ENCODE measurements at places on chromosomes 5 and 9.

DNA sequence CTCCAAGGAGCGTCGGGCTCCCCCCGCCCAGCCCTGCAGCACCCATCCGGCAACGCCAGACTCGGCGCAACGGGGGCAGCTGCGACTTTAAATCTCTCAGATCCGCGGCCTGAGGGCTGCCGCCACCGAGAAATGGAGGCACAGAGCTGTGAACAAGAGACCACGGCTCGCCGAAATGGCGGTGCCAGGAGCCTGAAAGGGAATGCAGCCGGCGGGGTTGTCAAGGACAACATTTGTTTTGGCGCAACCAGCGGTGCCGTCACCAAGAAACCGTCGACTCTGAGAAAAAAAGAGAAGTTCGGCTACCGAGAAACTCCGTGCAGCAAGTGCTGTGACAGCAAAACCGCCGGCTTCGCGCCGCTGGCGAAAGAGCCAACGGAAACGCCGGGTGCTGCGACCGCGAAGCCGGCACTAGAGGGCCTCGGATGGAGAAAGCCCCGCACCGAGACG is 2.1 kb upstream of the ANXA2R start:
- peak; percentile 83 for DNase-seq

DNA sequence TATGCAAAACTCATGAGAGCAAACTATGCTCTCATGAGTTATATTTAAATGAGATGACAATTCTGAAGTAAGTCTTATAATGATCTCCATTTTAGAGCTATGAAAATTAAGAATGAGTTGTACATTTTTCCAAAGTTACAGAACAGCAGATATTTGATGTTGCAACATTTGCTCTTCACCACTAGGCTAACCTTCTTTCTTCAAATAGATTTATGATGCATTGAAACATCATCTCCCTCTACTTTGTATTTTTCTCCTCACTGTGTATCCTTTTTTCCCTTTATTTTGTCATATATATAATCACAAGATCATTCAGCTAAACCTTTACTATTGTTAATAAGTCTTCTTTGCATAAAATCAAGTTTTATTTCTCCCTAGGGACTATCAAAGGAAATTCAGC is 497.7 kb upstream of the TYRP1 start:
- no peak for DNase-seq

GRCh38 chr9:28956116-28956880 is 1383.0 kb upstream of the C9orf72 start:
- DNase-seq: no peak

DNA sequence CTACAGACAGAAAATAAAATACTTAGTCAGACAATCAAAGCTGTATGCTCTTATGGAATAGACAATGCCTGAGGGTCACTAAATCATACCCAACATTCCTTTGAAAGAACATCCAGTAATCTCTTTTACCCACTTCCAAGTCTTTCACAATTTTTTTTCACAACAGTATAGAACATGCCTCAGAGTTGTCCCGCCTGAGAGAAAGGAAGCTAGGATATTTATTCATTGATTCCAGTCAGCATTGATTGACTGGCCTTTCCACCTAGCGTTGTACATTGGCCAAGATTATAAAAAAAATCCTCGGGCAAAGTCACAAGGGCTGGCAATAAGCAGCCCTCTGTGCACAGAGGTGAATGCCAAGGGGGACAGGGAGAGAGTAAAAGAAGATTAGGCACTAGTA is 318.1 kb upstream of the PIK3R1 start:
- DNase-seq: no peak

DNA sequence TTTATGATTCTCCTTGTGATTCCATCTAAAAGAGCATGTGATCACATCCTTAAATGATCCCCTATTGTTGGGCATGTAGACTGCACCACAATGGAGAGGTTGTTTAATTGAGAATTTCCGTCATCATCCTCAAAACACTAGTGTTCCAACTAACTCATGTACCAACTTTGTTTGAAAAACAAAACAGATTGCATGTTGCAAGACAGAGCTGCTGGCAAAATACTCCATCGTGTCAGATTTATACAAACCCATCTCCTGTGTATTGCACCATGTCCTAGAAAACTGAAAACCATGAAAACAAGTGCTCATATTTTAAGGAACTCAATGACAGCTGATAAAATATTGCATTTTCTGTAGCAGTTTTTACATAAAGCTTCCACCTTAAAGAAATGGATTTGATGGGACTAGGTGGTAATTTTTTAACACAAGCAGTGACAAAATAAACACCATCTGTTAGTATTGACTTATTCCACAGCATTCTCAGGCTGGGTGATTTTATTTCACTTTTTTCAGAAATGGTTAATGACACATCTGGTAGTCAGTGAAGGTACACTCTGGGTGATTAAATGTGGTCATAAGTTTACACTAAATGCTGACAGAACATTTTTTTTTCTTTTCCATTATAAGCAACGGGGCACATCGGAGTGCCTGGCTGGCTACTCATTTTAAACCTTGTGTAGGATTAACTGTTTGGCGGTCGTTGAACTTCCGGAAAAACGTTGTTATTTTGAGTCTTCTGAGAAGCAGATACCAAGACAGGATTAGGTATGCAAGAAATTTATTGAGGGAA is 602.9 kb upstream of the WWC1 start:
- DNase-seq: no peak

- no peak for DNase-seq
Observed at GRCh38 chr5:104139840-104140239, 577.3 kb upstream of the NUDT12 start.

GRCh38 chr5:131818001-131818724 is 21.3 kb upstream of the FNIP1 start:
- no peak for DNase-seq

DNA sequence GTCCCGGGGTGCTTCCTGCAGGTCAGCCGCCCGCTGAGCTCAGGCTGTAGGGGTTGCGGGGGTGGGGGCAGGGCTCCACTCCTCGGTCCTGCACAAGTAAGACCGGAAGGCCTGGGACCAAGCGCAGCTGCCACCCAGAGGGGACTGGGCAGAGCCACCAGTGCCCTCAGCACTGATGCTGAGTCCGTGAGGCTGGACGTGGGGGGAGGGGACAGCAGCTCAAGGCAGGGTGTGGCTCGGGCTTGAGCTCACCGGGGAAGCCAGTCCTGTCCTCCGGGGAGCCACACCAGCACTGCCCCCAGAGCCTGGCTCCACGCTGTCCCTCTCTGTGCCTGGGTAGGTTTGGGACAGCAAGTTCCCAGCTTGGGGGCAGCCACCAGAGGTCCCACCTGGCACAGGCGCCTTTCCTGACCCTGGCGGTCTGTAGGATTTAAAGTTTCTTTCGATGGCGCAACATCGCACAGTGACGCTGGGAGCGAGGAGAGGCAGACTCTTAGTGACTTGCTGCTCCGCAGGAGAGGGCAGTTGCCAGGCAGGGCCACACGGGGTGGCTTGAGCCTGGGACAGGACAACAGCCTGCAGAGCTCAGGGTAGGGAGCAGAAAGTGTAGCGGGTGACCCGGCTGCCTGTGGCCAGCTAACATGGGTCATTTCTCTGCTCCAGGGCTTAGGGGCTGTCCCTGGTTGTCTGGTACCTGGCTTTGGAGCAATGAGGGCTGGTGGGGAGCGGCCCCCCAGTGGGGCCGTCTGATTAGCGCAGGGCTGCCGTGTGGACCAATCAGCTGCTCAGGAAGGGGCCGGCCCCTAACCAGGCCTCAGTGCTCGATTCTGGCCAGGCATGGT is 5.7 kb downstream of the LCN1 start:
- no peak for DNase-seq

DNA sequence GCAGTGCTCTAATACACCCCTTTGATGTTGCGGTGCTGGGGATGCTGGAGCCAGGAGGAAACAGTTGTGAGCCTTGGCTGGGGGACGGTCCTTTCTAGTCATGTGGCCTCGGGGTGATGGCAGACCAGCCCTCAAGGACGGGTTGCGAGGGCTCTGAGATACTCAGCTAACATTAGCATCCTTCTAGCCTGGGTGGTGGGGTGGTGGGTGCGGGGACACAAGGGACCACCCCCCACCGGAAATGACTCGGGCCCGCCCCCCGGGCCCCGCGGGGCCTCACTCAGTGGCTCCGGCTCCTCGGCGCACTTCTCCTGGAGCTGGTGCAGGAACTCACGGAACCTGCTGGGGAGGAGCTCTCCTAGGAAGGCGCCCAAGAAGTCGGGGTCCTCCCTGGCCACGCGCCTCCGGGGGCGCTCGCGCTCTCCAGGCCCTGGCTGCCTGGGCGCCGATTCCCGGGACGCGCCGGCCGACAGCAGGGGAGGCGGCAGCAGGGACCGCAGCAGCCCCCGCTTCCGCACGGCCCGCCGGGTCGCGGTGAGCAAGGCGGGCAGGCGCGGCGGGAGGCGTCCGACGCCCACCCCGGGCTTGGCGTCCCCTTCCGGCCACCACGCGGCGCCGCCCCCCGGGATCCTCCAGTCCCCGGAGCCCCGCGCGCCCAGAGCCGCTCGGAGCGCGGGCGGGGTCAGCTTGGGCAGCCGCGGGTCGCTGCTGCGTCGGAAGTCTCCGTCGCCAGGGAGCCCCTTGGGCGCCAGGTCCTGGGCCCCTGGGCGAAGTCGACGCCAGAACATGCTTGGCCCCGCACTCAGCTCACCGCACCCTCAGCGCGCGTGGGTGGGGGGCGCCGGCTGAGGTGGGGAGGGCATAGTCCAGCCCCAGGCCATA is 873 bp downstream of the C9orf50 start:
- no peak for DNase-seq

DNA sequence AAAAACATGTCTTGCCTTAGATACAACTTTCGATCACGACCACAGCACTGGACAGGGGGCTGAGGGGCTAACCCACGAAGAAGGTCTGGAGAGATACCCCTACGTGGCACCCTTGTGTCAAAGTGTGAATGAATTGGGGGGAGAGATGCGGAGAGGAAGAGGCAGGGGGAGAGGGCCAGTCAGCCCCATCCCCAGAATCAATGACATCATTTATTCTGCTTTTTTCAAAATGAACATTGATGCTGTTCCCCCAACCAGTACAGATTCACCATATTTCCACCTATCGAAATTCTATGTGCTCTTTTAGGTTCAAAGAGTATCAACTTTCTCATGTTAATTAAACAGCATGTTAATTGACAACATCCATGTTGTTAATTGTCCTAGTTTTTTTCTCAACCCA is 32.4 kb downstream of the DAP start:
- DNase-seq: no peak

DNA sequence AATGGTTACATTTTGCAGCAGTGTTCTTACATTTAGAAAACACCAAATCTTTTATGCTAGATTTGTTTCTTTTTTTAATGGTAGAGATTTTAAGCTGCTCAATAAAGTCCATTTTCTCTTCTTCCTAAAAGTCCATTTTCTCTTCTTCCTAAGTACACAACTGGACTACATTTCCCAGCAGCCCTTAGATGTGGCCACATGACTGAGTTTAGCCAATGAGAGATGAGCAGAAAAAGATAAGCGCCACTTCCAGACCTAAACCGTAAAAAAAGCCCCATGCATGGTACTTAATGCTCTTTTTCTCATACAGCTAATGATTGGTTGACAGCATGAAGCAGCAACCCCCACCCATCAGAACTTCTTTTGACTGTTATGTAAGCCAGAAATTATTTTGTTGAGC is 206.7 kb downstream of the FAM114A2 start:
- DNase-seq: no peak

DNA sequence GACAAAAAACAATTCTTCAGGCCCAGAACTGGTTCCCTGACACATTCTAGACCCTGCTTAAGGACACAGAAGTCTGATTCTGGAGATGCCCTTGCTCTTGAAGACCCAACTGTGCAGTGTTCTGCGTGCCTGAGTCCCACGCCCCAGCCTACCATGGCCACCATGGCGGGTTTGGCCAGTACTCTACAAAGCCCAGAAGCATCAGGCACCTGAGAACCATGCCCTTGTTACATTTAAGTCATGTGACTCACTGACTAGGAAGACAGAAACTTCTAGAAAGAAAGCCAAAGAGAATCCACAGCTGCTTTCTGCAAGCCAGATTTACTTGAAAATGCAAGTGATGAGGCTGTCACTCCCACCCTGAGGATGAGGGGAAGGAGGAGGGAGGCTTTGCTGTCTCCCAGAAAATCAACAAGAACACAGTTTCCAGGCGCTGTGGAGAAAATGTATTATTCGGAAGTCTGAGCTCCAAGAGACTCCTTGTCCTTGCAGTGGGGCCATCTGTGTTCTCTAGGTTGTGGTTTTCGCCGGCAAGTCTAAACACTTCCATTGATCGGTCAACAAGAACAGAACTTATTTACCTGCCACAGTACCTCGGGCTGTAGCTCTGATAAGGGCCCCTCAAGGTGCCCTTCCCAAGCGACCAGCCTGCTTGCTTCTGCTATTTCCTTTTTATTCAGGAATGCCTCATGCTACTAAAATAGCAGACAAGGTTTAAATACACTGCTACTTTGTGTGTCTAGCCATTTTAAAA is 81.3 kb upstream of the DMRT1 start:
- DNase-seq: no peak

- DNase-seq: no peak
Observed at GRCh38 chr5:111834926-111835599, 78.1 kb upstream of the NREP start.

GRCh38 chr9:114497236-114497635 is 8.0 kb downstream of the WHRN start:
- DNase-seq: no peak

- DNase-seq: no peak
Observed at GRCh38 chr5:56290378-56291078, 57.4 kb upstream of the ANKRD55 start.

DNA sequence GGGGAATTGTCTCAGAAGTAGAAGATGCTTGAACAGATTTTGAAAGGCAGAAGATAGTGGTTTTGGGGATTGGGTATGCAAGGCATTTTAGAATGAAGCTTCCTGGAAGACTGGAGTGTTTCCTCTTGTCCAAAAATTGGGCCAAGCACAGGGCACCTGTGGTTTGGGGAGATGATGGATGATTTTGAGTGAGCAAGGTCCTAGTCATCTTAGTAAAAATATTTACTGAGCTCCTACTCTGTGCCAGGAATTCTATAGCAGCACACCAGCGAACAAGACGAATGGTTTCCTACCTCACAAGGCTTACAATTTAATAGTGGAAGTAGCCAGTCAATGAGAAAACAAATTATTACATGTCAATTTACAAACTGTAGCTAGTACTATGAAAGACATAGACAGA is 484.4 kb upstream of the KIF2A start:
- no peak for DNase-seq

DNA sequence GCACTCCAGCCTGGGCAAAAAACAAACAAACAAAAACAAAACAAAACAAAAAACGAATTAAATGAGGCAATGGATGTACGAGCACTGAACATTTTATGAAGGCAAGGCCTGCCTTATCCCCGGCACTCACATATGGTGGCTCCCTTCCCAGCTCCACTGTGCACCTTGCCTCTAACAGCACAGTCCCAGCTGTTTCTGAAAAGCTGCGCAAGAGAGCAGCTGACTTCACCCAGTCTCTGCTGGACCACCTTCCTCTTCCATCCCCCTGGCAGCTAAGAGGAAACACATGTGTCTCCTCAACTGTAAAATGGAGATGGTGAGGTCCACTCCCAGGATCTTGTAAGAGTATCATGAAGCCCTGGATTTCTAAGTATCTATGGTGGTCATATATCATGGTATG is 100.7 kb downstream of the KLF4 start:
- DNase-seq: no peak

GRCh38 chr5:14407746-14408175 is 173.8 kb upstream of the OTULINL start:
- DNase-seq: no peak

Measured in NCI-H774 (cell line).